ENCODE measurements at places on chromosomes 11 and 22. TPM values are rescaled to one million over a fixed set of nuclear protein-coding genes. Genes with fewer than 3 reads are reported as not detected.
A peak's percentile ranks its signal among the peaks of the same experiment; 100 is the strongest.

DNA sequence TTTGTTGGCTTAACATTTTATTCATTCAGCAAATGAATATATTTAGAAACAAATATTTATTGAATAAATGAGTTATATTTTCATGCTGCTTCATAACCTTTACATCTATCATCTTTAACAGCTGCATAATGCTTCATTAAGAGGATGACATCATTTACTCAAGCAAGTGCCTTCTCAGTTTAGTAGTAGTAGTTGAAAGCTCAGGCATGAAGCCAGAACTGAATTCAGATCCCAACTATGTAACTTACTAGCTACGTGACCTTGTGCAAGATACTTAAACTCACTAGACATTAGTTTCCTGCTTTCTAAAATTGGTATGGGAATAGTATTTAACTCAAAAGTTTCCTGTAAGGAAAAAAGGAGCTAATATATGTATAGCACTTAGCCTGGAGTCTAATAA, 90.3 kb downstream of the TMPRSS5 start:
- H3K4me3 ChIP-seq = no peak overlapping the region
- H3K4me1 ChIP-seq = no peaks in the 10 kb centered on the region
- no peaks in the 10 kb centered on the region for H3K27me3 ChIP-seq

DNA sequence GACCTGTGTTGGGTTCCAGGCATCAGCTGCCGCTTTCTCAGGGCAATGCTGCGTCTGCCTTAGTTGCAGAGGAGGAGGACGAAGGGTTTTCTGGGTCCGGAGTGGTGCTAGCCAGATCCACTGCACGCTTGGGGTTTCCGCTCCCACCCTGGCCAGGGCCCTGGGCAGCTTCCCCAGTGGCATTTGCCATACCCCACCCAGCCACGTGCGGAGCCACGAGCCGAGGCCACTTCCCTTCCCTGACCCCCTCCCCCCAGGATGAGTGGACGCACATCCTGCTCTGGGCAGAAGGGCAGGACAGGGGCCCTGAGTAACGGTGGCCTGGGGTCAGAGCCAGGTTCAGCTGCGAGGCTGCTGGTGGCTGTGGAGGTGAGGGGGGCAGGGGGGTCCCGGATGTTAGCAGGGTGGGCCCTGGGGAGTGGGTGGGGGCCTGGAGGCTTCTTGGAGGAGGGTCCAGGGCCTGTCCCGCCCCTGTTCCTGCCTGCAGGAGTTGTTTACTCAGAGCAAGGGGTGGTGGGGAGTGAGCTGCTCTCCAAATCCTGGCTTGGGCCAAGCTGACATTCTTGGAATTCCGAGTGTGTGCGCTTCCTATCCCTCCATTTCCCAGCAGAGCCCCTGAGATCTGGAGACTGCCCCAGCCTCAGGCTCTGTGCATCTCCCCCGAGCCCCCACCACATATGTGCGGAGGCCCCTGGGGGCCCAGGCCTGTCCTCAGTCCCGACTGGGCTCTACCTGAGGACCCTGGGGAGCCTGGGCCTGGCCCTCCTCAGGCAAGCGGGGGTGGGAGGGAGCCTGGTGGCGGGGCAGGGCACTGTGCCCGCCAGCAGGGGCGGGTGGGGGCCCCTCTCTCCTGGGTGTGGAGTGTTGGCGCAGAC, 1.4 kb downstream of the TSPAN4 start:
- peak overlapping the region; percentile 44 for H3K27ac ChIP-seq
- no peak overlapping the region for H3K4me3 ChIP-seq
- H3K27me3 ChIP-seq = no peaks in the 10 kb centered on the region
- peaks cover 50% of the 10 kb centered on the region for H3K4me1 ChIP-seq
- peak; percentile 90 for DNase-seq

- no peak overlapping the region for H3K4me3 ChIP-seq
- H3K4me1 ChIP-seq = peaks cover 19% of the 10 kb centered on the region
- H3K36me3 ChIP-seq = no peaks in the 10 kb centered on the region
- H3K27ac ChIP-seq = no peak overlapping the region
Measured at GRCh38 chr11:27719546-27719925, 19.3 kb upstream of the BDNF start.

Gene APOA1
- 2.1 TPM for total RNA-seq

DNA sequence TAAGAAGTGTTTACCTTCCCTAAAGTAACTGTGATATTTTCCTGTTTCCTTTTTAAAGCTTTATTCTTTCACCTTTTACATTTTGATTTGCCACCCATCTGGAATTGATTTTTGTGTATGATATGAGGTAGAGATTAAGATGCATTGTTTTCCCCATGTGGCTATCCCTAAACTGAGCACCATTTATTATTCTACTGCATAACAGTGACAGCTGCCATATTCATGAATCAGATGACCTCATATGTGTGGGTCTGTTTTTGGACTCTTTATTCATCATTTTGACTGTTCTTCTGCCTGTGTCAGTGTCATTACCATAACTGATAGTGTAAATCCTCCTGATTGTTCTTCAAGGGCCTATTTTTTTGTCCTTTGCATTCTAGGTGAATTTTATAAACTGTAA, 50.8 kb downstream of the HIPK3 start:
- H3K4me3 ChIP-seq = no peak overlapping the region
- no peak for DNase-seq
- H3K27ac ChIP-seq = no peak overlapping the region
- H3K27me3 ChIP-seq = no peaks in the 10 kb centered on the region

DNA sequence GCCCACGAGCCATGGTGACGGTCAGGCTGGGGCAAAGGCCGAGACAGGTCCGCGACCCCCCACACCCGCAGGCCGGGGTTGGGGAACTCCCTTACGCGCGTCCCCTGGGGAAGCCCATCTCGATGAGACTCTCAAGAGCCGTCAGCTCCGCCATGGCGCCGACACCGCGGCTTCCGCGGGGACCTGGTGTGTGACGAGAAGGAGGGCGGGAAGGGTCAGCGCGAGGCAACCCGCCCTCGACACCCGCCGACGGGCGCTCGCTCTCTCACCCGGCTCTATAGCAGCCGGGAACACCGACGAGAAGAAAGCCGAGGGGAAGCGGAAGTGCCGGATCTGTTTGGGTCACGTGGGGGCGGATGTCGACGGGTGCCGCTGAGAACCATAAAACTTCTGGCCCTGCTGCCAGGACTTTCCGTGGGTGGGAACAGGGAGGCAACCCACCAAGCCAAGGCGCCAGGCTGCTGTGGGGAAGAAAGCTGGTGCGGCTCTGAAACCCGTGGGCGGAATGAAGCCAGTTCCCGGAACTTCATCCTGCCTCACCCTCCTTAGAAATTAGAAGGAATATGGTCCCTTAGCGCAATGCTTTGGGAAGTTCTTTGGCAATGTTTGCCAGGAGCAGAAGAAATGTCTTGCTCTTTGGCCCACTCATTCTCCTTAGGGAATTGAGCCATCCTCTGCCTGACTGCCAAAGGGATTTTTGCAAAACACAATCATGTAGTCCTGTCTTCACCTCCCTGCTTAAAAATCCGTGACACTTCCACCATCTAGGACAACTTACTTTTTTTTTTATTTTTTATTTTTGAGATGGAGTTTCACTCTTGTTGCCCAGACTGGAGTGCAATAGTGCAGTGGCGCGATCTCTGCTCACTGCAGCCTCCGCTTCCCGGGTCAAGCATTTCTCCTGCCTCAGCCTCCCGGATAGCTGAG, at the start of gene UBXN1:
Gene UBXN1 (minus strand): TSS at position 304 of the 927 bp plus-strand sequence. CDS start 150 bp downstream, at position 154.
- H3K4me1 ChIP-seq = peaks cover 12% of the 10 kb centered on the region
- peak within 1 kb of the TSS; percentile 80 for H3K4me3 ChIP-seq
- peak within 1 kb of the TSS; percentile 90 for H3K27ac ChIP-seq
- peak; percentile 92 for DNase-seq
- H3K36me3 ChIP-seq = peaks cover 27% of the 10 kb centered on the region
- no peaks in the 10 kb centered on the region for H3K27me3 ChIP-seq

- peak overlapping the region; percentile 82 for H3K27ac ChIP-seq
- no peak overlapping the region for H3K4me3 ChIP-seq
- H3K27me3 ChIP-seq = no peaks in the 10 kb centered on the region
Measured at GRCh38 chr22:43094085-43094484, 4.9 kb upstream of the TTLL1 start.

Gene PIK3IP1
- total RNA-seq = 36.0 TPM

Gene PHOX2A
- total RNA-seq = 17.0 TPM

Gene TEX12
- not detected for total RNA-seq

DNA sequence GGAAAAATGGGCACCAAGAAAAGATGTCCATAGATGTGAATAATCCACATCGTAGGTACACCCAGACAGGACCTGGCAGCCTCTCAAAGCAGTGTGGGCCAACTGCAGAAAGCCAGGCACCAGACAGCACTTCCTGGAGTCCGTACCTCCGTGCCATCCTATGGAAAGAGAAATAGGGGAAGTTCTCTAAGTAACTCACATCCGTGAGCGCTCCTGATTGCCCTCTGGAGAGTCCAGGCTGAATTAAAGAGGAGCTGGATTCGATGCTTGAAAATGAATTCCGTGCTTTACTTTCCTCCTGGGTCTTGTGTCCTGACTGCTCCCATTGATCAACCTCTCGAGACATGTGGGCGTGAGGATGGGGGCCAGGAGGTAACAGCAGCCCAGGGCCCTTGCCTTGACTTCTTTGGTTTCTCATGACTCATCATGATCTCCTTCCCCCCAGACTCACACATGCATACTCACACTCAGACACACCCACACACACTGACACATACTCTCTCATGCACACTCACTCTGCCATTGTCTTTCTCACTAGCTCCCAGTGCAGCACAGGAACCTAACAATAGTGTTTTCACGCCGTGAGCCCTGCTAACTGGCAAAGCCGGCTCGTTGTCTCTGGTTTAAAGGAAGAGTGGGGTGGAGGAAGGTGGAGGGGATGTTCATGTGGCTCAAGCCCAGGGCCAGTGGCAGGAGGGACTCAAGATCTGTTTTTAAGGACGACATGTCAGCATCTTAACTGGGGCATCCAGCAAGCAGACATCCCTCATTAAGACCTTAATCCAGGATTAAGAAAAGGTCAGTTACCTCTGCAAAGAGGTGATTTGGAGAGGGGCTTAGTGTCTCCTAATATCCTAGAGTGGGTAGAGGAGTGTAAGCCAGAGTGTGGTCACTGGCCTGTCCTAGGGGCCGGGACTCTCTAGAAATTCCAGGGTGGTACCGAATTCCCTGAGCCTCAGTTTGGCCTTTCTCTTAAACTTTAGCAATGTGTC, 104.2 kb downstream of the SCN3B start:
- no peaks in the 10 kb centered on the region for H3K36me3 ChIP-seq
- no peaks in the 10 kb centered on the region for H3K27me3 ChIP-seq
- H3K4me1 ChIP-seq = peaks cover 47% of the 10 kb centered on the region
- H3K27ac ChIP-seq = no peak overlapping the region
- DNase-seq = no peak
- H3K4me3 ChIP-seq = no peak overlapping the region

DNA sequence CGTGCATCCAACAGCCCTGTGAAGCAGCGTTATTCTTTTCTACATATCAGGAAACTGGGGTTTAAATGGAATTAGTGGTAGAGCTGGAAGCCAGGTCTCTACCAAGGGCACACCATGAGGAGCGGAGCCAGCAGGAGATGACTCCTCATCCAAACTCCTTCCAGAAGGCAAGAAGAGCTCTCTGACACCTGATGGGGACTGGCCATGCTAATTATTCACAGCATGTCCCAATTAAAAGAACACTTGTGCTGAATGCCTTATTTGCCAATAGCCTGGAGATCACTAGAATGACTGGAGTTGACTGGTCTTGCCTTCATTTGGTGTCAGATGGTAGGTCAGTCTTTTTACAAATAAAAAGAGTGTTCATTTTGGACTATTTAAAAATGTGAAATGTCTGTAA, 32.9 kb upstream of the SLN start:
- H3K4me1 ChIP-seq = no peaks in the 10 kb centered on the region
- H3K4me3 ChIP-seq = no peak overlapping the region
- H3K36me3 ChIP-seq = no peaks in the 10 kb centered on the region
- no peaks in the 10 kb centered on the region for H3K27me3 ChIP-seq
- no peak for DNase-seq

- H3K27ac ChIP-seq = no peak overlapping the region
- no peaks in the 10 kb centered on the region for H3K4me1 ChIP-seq
- no peak for DNase-seq
- H3K27me3 ChIP-seq = no peaks in the 10 kb centered on the region
- H3K36me3 ChIP-seq = no peaks in the 10 kb centered on the region
Measured at GRCh38 chr22:49600891-49601431, 226.7 kb downstream of the BRD1 start.

Gene ACTN3
- total RNA-seq = not detected

Gene HOATZ
- total RNA-seq = not detected

DNA sequence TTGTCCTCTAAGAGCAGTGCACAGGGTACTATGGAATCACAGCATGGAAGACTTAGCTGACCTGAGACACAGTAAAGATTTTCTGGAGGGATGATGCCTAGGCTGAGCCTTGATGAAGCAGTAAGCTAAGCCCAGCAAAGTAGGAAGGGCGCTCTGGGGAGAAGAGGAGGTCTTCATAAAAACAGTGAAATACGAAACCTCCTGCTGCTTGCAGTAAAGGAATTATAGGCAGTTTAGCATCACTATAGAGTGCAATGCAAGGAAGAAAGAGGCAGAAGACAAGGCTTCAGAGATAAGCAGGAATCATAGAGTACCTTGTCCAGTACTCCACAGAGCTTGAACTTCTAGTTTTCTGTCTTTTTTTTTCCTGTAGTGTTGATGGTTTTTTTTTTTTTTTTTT, 555.7 kb upstream of the CADM1 start:
- no peaks in the 10 kb centered on the region for H3K4me1 ChIP-seq
- DNase-seq = no peak
- H3K27me3 ChIP-seq = no peaks in the 10 kb centered on the region
- H3K4me3 ChIP-seq = no peak overlapping the region

Gene FXYD6
- total RNA-seq = 34.3 TPM

DNA sequence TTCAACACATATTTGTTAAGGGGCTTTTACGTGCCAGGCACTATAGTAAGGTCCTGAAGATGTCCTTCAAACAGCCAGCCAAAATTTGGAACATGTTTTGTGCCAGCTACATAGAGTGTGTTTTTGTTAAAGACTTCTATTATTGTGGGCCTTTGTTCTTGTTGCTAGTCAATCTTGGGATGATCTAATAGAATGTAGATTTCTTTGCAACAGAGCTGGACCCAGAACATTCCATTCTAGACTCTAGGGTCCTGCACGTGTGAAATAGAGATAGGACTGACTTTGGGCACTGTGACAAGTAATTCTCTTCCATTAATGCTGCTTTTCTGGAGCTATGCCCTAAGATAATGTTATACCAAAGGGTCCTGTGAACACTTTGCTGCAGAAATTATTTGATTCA, 16.9 kb upstream of the IPO7 start:
- H3K4me1 ChIP-seq = no peaks in the 10 kb centered on the region
- no peaks in the 10 kb centered on the region for H3K36me3 ChIP-seq
- no peaks in the 10 kb centered on the region for H3K27me3 ChIP-seq
- H3K27ac ChIP-seq = no peak overlapping the region
